ENCODE measurements at places on chromosomes 4 and X. TPM values are rescaled to one million over a fixed set of nuclear protein-coding genes. Genes with fewer than 3 reads are reported as not detected.

DNA sequence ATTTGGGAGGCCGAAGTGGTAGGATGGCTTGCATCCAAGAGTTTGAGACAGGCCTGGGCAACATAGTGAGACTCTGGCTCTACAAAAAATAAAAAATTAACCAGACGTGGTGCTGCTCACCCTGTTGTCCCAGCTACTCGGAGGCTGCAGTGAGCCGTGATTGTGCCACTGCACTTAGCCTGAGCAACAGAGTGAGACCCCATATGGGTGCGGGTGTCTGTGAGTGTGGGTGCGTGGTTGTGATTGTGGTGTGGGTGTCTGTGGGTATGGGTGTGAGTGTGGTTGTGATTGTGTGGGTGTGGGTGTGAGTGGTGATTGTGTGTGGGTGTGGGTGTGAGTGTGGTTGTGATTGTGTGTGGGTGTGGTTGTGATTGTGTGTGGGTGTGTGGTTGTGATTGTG lies 114.6 kb downstream of the UBE2K start:
- DNase-seq, result no peak

DNA sequence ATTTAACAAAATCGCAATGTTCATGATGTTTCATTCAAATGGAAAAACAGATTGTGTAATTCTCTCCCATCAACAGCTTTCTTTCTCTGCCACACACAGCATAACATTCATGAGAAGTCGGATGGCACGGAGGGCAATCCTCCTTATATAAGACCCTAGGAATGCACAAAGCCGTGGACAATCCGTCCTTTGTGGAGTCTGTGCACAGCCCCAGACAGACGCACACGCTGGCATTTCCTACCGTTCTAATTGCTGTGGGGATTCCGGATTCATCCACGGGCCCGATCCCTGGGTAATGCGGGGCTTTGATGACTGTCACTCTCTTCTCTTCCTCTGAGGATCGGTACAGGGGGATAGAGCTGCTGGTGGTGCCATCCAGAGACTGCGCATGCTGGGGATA lies 121.9 kb upstream of the PDLIM3 start:
- no peak for DNase-seq

GRCh38 chr4:173167758-173168395 lies 734 bp upstream of the GALNT7 start:
- DNase-seq, result no peak

- DNase-seq, result no peak
Measured at GRCh38 chr4:54937501-54937900, 187.9 kb downstream of the KDR start.

GRCh38 chrX:18549643-18550042 lies 122.3 kb downstream of the RS1 start:
- DNase-seq, result no peak

DNA sequence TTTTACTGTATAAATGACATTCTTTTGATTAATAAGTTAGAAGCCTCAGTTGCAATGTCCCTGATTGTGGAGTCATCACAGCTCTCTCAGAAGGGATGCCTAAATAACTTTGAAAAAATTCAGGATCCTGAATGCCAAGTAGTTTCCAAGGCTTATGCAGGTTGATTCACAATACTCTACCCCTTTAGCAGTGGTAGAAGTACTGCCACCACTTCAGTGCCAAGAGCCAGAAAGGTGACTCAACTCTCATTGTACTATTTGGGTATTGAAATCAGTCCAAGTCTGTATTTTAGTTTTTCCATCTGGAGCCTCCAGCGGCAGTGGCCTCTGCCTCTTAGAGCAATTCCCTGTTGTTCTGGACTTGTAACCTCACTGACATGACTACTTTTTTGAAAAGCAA lies 320.1 kb upstream of the NDST4 start:
- DNase-seq, result no peak

- peak; percentile 52 for DNase-seq
Measured at GRCh38 chr4:76212851-76213414, 691 bp downstream of the SCARB2 start.

DNA sequence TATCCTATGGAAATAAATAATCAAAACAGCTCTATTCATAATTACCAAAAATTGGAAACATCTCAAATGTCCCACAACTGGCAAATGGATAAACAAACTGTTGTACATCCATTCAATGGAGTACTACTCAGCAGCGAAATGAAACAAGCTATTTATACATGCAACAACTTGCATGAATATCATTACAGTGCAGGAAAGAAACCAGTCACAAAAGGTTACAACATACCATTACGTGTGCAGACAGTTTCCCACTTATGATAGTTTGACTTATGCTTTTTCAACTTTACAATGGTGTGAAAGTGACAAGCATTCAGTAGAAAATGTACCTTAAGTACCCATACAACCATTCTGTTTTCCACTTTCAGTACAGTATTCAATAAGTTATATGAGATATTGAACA lies 82.3 kb downstream of the NEK1 start:
- no peak for DNase-seq

DNA sequence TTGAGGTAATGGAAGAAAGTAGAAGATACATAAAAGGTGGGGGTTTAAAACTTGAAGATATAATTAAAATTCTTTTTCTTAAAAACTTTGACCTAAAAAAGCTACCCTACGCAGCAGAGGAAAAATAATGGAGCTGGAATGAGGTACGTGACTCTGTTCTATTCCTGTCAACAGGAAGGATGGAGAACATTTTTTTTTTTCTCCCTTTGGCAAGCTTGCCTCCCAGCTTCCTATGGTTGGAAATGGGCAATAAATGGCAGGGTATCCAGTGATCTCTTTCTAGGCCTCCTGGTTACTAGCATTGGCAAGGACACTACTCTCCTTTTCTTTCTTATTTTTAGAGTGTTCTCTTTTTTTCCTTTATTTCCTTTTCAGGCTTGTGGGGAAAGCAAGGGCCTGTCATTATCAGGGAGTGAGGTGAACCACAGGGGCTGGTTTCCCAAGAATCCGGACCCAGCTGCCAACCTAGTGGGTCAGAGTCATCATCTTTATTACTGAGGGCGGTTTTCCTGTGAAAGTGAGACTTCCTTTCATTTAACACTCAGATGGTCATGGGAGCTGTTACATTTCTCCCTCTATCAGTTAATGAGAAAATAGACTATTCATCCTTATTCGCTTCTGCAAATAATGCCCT lies 224.6 kb downstream of the SPRY1 start:
- no peak for DNase-seq

GRCh38 chrX:10240918-10241317 lies 84.1 kb downstream of the CLCN4 start:
- DNase-seq, result no peak

DNA sequence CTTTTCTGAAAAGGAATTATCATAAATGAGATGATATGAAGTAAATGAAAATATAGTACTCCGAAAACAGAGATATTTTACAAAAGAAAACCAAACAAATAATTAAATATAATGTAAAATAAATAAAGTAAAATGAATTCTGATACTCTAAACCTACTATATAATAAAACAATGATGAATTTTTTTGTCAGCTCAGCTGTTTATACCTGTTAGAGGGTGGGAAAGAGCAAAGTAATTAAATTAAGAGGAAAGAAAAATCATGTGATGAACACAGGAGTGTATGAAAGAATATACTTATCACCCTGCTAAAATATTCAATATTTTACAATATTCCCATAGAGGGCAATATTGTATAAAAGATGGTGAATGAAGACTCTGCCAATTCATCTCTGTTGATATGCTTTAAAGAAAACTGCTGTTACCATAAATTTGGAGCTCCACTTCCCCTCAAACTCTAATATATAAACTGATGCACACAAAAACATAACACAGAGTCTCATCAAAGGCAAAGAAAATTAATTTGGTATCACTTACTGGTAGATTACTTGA lies 6.5 kb upstream of the NDST4 start:
- DNase-seq, result no peak

GRCh38 chr4:128980816-128981326 lies 112.5 kb downstream of the SCLT1 start:
- no peak for DNase-seq

GRCh38 chrX:48540480-48540879 lies 966 bp downstream of the TBC1D25 start:
- DNase-seq, result no peak

DNA sequence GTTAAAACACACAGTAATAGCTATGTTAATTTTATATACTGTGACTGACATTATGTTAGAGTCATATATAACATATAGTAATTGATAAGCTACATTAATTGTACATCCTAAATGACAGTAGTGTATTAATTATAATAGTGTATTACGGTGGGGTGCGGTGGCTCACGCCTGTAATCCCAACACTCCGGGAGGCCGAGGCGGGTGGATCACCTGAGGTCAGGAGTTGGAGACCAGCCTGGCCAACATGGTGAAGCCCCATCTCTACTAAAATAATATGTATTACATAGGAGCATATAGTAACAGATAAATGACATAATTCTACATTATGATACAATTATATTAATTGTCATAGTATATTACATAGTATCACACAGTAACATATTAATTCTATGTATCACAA lies 12.2 kb downstream of the ASMTL start:
- peak; percentile 2 for DNase-seq

- no peak for DNase-seq
Measured at GRCh38 chr4:19256823-19257222, 994.9 kb upstream of the SLIT2 start.

DNA sequence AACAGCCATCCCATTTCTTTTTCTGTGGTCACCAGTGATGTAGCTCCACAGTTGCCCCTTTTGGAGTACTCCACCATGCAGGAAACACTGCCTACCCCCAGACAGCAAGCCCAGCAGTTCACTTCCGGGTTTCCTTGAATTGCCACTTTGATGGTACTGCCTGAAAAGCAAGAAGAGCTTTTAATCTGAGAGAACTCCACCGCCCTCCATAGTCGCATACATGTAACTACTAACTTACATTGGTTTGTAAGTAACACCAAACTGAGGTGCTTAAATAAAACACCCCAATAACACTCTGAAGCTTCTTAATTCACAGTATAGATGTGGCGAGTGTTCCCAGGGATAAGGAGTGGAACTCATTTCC lies 53.6 kb upstream of the HPSE start:
- DNase-seq, result no peak

DNA sequence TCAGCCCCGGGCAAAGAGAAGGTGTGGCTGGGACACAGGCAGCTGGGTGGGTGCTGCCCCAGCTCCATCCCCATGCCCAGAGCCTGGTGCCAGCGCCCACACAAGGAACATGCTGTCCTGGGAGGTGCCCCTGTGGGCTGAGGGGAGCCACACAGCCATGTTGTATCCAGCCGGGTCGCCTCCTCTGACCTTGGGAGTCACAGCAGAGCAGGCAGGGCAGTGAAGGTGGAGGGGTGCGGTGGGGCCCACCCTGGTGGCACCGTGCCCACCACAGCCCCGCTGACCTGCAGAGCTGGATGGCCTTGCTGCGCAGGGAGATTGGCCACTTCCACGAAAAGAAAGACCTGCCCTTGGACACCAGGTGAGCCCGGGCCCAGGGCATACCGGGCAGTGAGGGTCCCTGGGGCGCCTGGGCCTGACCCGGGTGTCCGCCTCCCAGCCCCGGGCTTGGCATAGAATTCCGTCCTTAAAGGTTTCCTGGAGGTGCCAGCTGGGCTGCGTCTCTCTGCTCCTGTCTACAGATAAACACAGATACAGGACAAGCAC lies 18.7 kb upstream of the ADD1 start:
- peak; percentile 25 for DNase-seq

- DNase-seq, result no peak
Measured at GRCh38 chr4:25937801-25938200, 23.8 kb downstream of the SMIM20 start.

The MAGEA3 gene
- not detected for total RNA-seq

The RGS12 gene
- 5.0 TPM for total RNA-seq

The HCFC1 gene
- 101 TPM for total RNA-seq

The RPS6KA6 gene
- total RNA-seq, result 0.51 TPM

The FGF2 gene
- not detected for total RNA-seq

The SULT1B1 gene
- total RNA-seq, result 2.0 TPM

The RAI2 gene
- not detected for total RNA-seq

The PABPC4L gene
- total RNA-seq, result not detected
